Trophoblast cell (in vitro differentiated cells and primary cell): ENCODE measurements at places on chromosomes 12 and 14.

GRCh38 chr14:67241411-67242167 is at the start of gene PALS1:
Gene PALS1, plus strand, starts transcription at chr14:67241435. Its CDS starts 37,736 bp downstream, at chr14:67279171.
- DNase-seq: peak; percentile 85

DNA sequence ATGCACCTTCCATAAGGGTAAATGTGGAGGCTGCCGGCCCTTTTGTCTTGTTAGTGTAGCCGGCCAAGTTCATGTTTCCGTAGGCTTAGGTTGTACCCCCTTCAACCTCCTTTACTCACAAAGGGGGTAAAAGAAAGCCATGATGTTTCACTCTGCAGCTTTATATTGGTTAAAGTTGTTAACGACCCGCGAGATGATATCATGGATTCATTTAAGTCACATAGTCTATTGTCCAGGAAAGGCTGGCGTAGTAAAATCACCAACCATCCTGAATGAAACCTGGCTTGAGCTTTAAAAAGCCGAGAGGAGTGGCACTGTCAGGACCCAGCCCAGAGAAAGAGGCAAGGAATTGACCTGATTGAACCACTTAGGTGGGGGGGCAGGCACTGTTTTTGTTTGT is 1.3 kb downstream of the UNG start:
- DNase-seq: no peak

DNA sequence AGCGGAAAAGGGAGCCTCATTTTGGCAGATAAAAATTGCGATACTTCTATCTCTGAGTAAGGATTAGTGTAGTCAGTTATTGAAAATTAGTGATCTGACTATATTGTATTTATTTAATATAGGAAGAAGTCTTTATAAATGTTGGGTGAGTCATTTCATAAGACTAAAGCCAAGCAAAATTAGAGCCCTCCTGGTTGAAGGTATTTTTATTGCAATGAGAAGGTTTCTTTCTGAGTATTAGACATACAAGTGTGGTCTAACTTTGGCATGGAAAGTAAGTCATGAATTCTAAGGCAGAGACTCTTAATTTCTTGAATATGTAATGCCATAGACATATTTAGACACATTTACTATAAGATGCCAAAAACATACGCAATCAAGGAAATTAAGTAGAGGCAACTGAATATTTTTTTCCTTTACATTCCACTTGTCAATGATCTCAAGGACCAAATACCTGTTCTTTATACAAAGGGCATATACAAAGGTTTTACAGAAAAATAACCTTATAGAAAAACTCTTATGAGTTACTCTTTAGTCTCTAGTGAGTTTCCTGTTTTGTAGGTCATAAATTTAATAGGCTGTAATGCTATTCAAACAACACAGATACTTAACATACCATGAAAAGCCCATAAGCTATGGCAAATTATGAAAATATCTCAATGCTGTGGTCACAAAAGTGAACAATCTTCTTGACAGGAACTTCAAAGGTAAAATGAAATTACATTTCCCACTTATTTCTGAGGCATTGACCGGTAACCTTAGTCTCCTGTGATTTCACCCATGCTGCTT is 156.6 kb upstream of the BTG1 start:
- no peak for DNase-seq

- no peak for DNase-seq
Measured at GRCh38 chr14:100900837-100901390, 2.6 kb downstream of the RTL1 start.

- no peak for DNase-seq
Measured at GRCh38 chr12:46478123-46478522, 105.5 kb upstream of the SLC38A2 start.
